Activated T-cell treated with anti-CD3 and anti-CD28 coated beads, Interleukin-2, amount 50 U/mL, for 72 hours (primary cell): ENCODE measurements at places on chromosomes 3 and 15.

- DNase-seq = no peak
These were observed 193.1 kb upstream of the DCBLD2 start for GRCh38 chr3:99094606-99095005.

- DNase-seq = no peak
These were observed 843.9 kb downstream of the TUSC7 start for GRCh38 chr3:117553461-117553860.

DNA sequence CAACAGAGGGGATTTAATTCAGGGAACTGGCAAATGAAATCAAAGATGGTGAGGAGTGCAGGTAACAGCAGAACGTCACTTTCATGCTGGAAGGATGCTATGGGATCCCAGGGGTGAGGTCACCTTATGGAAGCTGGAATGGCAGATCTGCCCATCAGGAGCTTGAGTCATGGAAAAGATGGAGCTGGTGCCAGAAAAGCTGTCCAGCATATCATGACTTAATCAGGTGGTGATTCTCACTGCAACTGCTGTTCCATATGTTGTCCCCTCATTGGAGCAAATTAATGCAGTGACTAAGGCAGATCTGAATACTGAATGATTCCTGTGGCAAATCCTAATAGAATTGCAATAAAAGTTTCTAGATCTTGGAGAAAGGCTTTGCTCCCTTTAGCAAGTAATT lies 38.4 kb downstream of the HHLA2 start:
- DNase-seq = no peak

- peak; percentile 63 for DNase-seq
These were observed 138.4 kb downstream of the PLCL2 start for GRCh38 chr3:17023006-17023664.

GRCh38 chr3:152350139-152350538 lies 81.4 kb downstream of the MBNL1 start:
- DNase-seq = no peak

GRCh38 chr3:67109651-67110204 lies 111.6 kb downstream of the KBTBD8 start:
- peak; percentile 1 for DNase-seq

- no peak for DNase-seq
These were observed 459.7 kb upstream of the ZNF385D start for GRCh38 chr3:22210693-22211092.
